Neural crest cell (in vitro differentiated cells): ENCODE measurements at places on chromosomes 7 and 10.

GRCh38 chr7:43240565-43240964 is 128.1 kb downstream of the HECW1 start:
- no peak for DNase-seq

GRCh38 chr10:69130251-69130650 is 6.3 kb downstream of the VPS26A start:
- DNase-seq = no peak

GRCh38 chr7:281637-282036 is 8.3 kb upstream of the FOXL3 start:
- DNase-seq = no peak

- DNase-seq = no peak
These were observed 29.2 kb downstream of the GBX1 start for GRCh38 chr7:151138153-151138851.

DNA sequence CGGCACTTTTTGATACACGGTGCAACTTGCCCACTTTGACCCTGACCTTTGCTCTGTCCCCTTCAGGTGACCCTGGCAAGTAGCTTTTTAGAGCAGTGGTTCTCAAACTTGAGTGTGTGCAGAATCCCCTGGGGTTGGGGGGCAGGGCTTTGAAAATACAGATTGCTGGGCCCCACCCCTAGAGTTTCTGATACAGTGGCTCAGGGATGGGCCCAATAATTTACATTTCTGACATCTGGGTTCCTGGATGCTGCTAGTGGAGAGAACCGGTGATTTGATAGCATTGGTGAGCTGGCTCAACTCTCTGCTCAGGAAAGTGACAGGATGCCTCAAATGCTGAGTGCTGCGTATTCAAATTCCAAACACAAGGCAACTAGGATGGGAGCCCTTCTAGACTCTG is 537.8 kb upstream of the GALNT17 start:
- DNase-seq = no peak

DNA sequence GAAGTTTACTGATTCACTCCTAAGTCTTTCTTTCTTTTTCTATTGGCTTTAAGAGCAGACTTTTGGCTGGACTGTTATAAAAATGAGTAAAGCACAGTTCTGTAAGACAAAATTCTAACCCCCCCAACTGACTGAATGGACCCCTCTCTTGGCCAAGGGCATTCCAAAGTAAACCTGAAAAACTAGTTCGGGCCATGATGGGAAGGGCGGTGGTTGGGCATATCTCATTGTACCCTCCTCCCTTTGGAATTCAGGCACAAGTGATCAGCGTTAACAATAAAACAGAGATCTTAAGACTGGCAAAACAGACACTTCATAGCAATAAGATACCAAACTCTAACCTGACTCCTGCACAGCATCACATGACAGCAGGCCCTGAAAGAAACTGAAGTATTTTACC is 6.1 kb upstream of the KIF20B start:
- DNase-seq = no peak

- no peak for DNase-seq
These were observed 22.9 kb downstream of the PARP12 start for GRCh38 chr7:140039896-140040295.

DNA sequence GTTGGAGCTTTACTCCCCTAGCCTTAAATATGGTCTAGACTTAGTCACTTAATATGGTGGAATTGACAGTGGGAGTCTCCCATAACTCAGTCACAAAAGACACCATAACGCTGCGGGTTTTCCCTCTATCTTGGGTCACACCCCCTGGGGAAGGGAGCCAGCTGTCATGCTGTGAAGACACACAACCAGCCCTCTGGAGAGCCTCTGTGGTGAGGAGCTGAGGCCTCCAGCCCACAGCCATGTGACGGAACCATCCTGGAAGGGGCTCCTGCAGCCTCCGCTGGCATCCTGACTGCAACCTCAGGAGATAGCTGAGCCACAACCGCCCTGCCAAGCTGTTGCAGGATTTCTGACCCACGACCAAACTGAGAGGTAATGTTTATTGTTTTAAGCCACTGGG is 37.9 kb downstream of the PAXIP1 start:
- no peak for DNase-seq

DNA sequence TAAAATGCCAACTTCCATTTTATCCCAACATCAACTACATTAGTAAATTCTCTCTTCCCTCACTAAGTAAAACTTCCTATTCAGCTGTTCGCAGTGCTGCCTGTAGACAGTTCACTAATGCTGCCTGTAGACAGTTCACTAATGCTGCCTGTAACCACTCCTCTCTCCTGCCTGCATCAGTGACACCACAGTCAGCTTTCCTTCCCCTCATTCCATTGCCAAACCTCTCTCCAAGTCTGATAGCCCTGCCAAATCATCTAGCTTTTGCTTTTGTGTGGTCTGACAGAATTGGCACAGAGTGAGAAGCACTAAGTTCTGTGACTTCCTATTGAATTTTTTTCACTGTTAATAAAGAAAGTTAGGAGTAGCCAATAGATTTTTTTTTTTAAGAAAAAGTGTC is 43.0 kb upstream of the MACC1 start:
- no peak for DNase-seq

GRCh38 chr7:67100956-67101361 is 104.3 kb downstream of the TYW1 start:
- no peak for DNase-seq
